Stimulated activated CD8-positive, alpha-beta memory T cell treated with anti-CD3 and anti-CD28 coated beads, Interleukin-4, amount 100 ng/mL, for 48 hours (primary cell): ENCODE measurements at places on chromosomes 3 and 15.
A peak's percentile ranks its signal among the peaks of the same experiment; 100 is the strongest.

DNA sequence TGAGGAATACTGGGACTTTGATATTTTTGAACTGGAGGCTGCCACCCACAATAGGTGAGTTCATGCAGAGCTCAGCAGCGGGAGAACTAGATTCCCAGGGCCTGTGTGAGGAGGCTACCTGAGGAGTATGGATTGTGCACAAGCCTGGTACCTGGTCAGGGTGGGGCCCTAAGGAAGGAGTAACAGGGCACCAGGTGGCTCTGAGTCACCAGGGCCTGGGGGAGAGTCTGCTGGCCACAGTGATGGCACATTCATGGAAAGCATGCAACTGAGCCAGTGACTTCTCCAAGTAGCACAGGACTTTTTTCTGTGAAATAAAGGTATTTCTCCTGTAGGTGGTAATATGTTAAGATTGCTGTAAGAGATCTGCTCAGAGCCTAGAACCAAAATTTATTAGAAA lies 134.4 kb downstream of the PDE8A start:
- DNase-seq: no peak

DNA sequence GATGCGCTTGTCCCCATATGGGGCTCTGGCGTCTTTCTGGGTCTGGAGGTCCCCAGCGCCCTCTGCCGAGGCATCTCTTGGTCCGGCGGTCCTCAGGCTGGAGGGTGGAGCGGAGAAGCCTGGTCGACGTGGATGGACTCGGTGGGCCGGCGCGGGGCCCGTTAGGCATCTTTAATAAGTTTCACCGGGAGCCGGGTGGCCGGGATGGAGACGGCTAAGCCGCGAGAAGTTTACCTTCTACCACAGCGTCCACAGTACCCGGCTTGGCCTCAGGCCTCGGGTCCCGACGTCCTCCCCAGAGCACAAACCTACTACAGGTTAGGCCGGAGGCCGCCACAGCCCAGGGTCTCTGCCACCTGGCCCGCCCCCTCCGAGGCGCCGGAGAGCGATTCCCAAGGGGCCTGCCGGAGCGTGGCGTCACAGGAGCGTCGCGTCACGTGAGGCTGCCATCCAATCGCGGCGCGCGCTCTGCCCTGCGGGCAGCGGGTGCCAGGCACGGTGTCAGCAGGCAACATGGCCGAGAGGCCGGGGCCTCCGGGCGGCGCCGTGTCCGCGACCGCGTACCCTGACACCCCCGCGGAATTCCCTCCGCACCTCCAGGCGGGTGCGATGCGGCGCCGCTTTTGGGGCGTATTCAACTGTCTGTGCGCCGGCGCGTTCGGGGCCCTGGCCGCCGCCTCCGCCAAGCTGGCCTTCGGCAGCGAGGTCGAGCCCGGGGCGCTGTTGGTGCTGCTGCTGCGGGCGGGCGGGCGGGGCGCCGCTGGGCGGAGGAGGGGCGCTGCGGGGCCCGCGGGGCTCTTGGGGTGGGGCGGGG lies at the start of gene TMEM42:
Gene TMEM42, plus strand, starts transcription at position 501 of the 814 bp plus-strand sequence. Its CDS starts 13 bp downstream, at position 514.
- peak; percentile 89 for DNase-seq

DNA sequence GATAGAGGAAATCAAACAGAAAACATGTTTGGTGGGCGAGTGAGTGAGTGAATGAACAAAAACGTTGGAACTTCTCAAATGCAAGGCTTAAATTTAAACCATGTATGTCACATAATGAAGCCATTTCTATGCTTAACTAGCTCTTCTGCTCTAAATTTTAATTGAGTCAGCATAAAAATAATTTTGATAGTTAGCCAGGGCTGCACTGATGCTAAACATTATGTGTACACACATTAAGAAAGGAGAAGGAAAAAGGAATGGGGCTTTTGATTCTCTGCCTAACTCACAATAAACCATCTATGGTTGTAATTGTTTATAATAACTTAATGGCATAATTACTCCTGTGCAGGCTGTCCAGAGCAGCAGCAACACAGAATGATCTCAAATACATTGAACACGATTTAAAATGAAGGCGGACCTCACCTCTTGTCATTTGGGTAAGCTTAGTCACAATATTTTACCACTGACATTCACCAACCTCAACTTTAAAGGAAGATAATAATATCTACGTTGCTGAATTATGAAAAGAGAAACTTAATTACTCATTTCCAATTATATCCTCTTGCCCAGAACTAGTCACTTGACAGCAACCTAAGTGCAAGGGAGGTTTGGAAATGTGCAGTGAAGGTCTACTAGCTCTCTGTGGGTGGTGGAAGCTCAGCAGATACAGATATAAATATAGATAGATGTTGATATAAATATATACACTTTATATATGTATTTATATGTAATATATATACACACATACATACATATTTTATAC lies 318.4 kb upstream of the TRIM42 start:
- no peak for DNase-seq

DNA sequence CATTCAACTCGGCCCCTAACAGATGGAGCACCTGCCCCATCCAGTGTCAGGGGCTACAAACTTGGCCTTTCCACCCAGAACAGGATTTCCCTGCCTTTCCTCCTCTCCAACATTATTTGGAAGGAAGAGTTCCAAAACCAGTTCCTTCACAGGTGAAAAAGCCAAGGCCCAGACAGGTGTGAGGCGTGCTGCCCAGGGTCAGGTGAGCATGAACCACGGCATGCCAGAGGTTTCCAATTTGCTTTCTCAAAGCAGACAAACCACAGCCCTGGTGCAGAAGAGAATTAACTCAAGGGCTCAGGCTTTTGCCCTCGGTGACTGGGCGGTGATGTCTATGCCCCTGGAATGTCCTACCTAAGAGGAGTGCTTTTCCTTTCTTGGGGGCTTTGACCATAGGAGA lies 43.2 kb downstream of the LDHAL6B start:
- no peak for DNase-seq

- no peak for DNase-seq
Observed at GRCh38 chr3:9653565-9654248, 4.4 kb downstream of the MTMR14 start.

- peak; percentile 5 for DNase-seq
Observed at GRCh38 chr3:38645076-38645475, 4.4 kb downstream of the SCN5A start.

DNA sequence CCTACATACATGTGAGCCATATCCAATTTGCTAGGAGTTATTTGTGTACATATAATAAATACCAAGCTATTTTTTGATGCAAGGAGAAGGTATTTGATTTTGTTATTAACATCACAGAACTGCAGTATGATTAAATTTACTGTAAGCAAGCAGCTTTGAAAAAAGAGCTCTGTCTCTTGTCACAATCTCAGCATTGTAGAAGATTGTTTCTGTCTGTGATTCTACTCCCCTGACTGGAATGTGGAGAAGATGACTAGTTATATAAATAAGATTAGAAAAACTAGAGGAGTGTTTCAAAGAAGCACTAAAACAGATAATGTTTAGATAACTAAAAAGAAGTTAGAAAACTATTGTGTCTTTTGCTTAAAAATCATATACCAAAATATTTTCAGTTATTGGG lies 17.1 kb upstream of the DCBLD2 start:
- DNase-seq: no peak

DNA sequence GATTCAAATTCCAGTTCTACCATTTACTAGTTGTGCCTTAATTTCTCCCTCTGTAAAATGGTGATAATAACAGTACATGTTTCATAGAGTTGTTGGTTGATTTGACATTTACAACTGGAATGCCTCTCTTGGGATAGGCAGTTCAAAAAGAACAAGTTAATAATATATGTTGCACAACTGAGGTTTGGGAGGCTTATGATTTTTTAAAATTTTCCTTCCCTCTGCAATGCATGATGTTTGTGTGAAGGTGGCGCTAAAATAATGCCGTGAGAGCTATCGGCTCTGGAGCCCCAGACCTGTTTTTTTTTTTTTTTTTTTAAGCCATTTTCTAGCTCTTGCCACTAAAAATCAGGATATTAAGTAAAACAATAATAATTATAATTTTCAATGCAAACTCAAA lies 18.6 kb downstream of the DNAJB11 start:
- no peak for DNase-seq

DNA sequence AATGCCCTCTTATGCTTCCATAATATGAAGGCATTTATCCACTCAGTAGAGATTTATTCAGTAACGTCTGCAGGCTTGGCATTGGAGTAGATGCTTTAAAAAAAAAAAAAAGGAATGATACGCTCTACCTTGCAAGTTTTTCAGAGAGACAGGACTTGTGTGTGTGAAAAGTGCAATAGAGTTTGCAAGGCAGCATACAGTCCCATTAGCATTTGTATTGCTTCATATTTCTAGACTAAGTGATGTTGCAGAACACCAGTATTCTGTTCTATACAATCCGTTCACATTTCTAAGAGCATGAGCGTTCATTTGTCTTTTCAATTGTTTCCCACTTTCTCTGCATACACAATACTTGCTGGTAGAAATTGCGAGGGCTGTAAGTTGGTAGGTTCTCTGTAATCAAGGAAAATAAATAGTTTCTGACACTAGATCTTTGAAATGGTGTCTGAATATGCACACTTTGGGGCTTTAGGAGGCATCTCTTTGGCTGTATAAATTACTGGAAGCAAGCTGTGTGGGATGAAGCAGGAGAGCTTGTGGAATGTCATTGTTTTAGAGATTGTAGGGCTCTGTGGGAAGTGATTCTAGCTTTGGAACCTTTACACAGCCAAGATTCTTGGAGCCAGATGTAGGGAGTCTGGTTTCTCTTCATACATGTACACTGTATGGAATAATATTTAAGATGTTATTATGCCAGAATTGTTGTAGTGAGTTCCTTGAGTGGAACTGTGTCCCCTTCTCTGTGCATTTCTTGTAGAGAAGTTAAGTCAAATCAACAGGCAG lies 262.7 kb downstream of the FEZF2 start:
- no peak for DNase-seq

GRCh38 chr3:64642327-64643151 lies 45.3 kb downstream of the ADAMTS9 start:
- no peak for DNase-seq
